ENCODE measurements at places on chromosomes 6 and 20.

- no peak for DNase-seq
Measured at GRCh38 chr6:107292715-107293271, 166.6 kb downstream of the PDSS2 start.

- DNase-seq, result no peak
Measured at GRCh38 chr20:568097-568652, 24.6 kb upstream of the CSNK2A1 start.

GRCh38 chr6:6915813-6916547 is 191.8 kb upstream of the RREB1 start:
- no peak for DNase-seq

DNA sequence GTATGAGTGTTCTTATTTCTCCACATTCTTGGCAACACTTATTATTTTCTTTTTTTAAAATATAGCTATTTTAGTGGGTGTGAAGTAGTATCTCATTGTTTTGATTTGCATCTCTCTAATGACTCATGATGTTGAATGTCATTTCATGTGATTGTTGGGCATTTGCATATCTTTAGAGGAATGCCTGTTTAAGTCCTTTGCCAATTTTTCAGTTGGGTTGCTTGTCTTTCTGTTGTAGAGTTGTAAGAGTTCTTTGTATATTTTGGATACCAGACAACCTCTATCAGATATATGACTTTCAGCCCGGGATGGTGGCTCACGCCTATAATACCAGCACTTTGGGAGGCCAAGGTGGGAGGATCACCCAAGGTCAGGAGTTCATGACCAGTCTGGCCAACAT is 5.1 kb upstream of the POPDC3 start:
- no peak for DNase-seq

GRCh38 chr6:41732591-41733359 is 2.6 kb downstream of the TFEB start:
- DNase-seq, result no peak

GRCh38 chr6:31401403-31401802 is 2.0 kb upstream of the MICA start:
- no peak for DNase-seq

DNA sequence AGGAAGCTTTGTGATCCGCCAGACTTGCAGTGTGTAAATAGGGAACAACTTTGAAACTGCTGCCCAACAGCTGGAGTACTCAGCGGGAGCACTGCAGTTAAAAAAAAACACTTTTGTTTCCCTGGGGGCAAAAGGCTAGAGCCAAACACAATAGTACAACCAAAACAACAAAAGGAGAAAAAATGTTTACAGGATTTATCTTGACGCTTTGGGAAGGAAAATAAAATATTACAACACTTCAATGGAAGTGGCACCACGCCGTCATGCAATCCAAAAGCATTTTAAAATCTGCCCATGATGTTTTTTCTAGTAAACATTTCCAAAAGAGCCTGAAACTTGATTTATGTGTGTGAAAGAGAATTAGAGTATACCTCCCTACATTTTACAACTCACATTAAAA is 26.0 kb downstream of the PTPRK start:
- no peak for DNase-seq

GRCh38 chr6:163720005-163720404 is 305.5 kb downstream of the QKI start:
- DNase-seq, result no peak

GRCh38 chr20:19554666-19555065 is 203.4 kb upstream of the RIN2 start:
- DNase-seq, result no peak

GRCh38 chr20:4161401-4162251 is 146.3 kb upstream of the RNF24 start:
- DNase-seq, result no peak

DNA sequence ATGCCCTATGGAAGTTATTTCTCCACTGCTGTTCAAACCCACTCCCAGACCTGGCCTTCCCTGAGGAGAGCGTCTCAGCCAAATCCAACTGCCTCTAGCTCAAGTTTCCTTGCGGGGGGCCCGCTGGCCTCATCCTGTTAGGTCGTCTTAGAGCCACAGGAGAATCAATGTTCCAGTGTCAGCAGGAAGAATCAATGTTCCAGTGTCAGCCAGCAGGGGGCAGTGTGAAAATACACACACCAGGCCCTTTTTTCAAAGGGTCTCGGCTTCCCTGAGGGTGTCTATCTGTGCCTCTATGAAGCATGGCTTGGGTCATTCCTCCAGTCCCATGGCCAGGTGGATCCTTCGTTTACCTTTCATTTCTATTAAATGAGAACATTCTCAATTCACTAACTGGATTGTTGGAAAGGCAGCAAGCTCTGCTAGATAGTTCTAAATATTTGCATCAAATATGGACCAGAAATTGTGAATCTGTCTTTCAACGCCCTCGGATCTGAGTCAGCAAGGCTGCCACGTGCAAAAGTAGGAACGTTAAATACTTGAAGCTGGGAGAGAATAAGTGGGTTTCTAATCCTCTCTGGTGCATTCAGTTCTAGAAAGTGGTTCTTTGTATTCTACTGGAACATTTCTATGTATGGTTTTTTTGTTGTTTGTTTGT is 19.2 kb downstream of the PRND start:
- DNase-seq, result no peak

- no peak for DNase-seq
Measured at GRCh38 chr6:134589512-134589911, 271.6 kb upstream of the SGK1 start.

DNA sequence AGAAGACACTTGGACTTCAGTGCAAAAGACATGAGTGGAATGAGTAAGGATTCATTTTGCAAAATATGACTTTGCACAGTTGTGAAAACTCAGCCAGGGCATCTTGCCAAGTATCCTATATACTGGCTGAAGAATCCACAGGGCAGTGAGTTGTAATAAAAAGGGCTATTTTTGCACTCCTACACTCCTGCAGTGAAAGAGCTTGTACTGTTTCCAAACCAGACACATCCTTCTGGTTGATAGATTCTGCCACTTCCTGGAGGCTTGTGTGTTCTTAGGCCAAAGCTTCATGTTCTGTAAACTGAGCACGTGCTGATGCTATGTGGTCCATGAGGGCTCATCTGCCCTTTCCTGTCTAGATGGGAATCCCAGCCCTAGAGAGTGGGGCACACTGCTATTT is 34.9 kb downstream of the GMPR start:
- DNase-seq, result no peak

DNA sequence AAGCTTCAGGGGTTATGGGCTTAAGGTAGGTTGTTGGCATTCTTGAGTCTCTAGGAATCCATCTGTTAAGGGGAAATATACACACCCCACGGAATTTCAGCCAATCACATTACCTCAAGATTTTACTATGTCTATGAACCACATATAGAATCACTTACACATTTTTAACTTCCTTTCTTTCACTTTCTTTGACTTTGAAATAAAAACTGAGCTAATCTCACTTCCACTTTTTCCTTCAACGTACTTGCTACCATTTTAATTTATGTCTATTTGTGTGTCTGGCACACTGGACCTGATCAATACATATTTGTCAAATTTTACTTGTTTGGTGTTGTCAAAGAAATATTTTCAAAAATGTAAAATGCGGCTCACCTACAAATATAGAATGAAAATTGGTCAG is 545.4 kb upstream of the JAG1 start:
- no peak for DNase-seq

DNA sequence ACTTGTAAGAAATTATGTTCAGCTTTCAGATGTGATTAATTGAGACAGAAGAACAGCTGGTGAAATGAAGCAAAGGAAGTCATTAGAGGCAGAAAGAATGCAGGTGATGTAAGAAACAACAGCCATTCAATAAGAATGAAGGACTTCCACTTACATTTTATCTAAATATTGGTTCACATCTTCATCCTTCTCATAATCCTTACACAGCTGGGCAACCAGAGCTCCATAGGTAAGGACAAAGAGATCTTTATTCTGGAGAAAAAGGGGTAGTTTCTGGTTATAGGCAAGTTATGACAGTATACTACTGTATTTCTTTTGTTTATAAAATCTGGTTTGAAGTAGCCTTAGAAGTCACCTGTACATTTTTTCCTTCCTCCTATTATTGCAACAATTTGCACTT is 2.3 kb downstream of the TRAPPC3L start:
- no peak for DNase-seq

DNA sequence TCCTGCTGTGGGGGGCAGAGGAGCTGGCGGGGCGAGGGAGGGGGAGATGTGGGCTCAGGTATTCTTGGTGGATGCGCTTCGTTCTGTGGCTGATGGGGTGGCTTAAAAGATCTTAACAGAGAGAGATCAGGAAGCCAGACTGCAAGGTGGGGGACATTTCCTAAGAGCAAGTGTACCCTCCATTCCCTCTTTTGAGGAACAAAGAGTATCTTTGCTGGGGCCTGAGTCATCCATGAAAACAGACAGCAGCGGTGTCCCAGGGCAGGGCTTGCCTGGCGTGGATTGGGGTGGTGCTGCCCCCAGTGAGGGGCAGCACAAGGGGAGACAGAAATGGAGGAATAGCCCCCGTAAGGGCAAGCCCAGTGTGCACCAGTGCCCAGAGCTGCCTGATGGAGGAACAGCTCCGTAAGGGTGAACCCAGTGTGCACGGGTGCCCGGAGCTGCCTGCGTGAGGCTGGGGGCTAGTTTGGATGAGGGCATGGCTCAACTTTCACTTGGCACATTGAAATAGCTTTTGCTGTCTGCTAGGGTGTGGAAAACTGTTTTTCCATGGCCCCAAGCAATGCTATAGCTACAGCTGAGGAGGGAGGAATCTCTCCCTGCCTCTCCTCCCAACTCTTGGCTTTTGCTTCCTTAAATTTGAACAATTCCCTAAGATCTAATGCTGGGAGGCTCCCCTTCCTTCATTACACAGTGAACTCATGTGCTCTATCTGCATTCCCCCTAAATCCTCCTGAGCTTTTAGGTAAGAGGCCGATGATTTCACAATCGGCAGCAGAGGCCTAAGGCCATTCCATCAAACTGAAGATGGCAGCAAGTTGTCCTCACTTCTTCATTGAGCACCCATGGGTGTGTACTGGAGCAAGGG is 12.9 kb downstream of the MAPK13 start:
- no peak for DNase-seq

DNA sequence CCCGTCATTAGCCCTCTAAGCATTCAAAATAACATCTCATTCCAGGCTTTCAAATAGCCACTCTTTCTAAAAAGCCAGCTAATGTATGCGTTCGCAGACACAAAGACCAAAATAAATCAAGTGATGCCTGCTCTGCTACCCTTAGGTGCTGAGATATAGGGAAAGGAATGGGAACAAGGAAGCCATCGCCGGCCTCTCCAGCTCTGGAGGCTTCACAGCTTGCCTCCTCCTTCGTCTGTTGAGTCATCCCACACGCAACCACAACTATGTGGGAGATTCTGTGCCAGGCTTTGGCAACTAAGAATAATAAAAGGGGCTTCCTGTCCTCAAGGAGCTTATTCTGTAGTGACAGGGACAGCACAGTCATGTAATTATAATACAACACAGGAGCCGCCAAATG is 27.3 kb upstream of the SLC22A23 start:
- no peak for DNase-seq

DNA sequence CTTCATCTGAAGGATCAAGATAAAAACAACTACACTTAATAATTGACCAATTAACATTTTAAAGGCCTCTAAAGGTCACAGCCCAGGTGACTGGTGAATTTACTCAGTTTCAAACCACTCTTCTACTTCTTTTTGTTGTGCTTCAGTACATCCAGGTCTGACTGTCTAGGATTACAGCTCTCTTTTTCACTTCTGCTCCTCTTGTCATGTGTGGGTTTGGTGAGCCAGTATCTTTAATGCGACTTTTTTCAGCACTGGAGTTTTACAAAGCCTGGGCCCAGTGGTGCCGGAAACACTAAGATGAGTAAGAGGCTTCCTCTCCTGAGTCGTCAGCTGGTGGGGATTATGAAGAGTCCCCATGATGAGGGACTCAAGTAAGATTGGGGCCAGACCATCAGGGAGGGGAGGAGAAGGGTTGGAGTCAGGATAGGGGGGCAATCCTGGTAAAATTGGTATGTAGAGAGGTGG is 27.0 kb downstream of the HECA start:
- DNase-seq, result peak; percentile 89

GRCh38 chr6:131597446-131597845 is 24.4 kb downstream of the ARG1 start:
- DNase-seq, result no peak

GRCh38 chr6:95742767-95743289 is 165.5 kb downstream of the MANEA start:
- DNase-seq, result no peak

- no peak for DNase-seq
Measured at GRCh38 chr6:46674410-46674809, 13.3 kb upstream of the TDRD6 start.

DNA sequence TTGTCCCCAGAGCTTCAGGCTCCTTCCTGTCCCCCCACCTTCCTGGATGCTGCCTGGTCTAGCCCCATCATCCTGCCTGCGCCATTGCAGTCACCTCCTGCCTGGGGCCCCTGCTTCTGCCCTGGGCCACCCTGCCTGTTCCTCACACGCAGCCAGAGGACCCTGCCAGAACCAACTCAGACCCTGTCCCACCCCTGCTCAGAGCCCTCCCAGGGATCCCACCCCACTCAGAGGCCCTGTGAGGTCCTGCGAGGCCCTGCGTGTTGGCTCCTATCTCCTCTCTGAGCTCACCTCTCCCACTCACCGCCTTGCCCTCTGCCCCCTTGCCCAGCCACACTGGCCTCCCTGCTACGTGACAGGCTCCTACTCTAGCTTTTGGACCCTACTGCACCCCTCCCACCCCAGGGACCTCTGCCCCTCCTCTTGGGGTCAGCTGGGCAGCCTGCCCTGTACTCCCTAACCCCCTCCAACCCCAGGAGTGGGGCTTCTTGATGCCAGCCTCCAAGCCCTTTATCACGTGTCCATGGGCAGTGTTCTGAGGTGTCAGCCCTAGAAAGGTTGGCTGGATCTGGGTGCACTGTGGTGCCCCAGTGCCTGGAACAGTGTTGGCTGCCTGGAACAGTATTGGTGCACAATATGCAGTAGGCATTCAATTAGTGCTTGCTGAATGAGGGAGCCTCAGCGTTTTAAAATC is 68.3 kb downstream of the CEBPB start:
- no peak for DNase-seq

- no peak for DNase-seq
Measured at GRCh38 chr20:24657878-24658620, 188.6 kb downstream of the SYNDIG1 start.

- DNase-seq, result no peak
Measured at GRCh38 chr20:34475979-34476736, 40.1 kb upstream of the DYNLRB1 start.

DNA sequence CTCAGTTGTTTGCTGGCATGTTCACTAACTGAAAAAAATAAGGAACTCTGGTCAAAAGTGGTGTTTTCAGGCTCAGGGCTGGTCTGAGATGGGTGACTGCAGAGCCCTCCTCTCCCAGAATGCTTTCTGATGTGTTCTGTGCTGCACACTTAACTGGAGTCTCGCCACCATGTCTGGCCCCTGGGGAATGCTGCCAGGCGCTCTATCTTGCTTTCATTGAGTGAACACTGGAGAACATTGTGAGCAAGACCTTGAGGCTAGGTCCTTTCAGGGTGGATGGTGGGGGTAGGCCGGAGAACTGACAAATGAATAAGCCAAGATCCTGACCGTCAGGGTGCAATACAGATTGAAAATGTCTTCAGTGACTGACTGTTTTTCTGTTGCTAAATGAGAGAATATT is 19.5 kb downstream of the PANK2 start:
- no peak for DNase-seq

All from GM12864 (cell line).